ENCODE measurements at places on chromosomes 12 and 14. TPM values are rescaled to one million over a fixed set of nuclear protein-coding genes. Genes with fewer than 3 reads are reported as not detected.

DNA sequence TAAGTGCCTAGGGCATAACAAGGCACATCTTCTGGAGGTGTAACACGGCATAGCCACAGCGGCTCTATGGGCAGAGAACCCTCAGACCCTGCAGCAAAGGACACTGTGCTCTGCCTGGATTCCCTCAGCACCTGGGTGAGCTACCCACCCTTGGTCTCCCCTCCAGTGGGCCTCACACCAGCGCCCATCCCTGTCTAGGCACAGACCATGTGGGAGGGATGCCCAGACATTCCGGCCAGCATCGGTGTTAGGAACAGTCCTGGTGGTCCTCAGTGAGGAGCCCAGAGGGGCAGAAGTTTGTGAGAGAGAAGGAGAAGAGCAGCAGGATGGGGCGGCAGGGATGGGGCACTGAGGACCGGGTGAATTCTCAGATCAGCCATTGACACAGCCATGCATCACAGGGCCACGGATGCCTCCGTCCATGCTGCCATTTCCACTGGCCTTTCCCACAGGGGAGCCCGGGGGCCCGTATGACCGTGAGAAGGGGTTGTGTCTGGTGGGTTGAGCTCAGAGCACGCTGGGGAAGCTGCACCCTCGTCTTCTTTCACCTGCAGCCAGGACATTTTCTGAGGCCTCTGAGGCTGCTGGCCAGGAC lies 282.7 kb upstream of the SFSWAP start:
- DNase-seq: no peak

The SALL2 gene
- 7.1 TPM for total RNA-seq

DNA sequence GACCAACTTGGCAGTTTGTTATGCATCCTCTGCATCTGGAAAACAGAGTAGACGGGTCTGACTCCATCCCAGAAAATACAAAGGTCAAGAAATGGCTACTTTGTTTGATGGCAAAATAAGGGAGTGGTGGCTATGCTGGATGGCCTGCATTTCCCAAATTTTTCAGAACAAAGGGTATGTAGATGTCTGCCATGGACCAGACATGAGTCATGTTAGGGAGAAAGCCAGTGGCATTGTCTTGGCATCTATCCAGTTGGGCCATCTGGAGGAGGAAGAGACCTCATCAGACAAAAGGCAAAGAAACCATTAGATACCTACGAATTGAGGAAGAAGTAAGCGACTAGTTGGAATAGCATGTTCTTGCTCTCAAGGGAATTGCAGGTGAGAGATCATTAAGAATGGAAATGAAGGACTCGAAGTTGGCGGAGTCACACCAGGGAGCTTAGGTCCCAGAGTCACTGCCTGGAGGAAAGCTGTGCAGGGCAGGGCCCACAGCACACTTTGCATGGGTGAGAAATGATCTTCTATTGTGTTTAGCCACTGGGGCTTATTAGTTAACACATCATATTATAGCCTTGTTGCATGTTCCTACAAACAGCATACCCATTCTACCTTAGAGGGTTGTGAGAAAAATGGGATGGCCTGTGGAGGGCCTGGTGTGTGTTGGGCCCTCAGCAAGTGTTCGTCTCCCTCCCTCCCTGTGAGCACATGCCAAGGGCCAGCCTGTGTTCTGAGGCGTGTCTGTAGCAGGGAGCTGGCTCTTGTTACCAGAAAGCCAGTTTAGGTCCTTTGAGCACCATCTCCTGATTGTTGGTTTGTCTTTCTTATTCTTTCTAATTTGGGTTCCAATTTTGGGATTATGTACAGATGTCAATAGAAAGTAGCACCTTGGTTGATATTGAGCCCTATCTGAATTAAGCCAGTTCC lies 119.4 kb downstream of the KTN1 start:
- DNase-seq: no peak

GRCh38 chr14:66443785-66444184 lies 42.4 kb upstream of the CCDC196 start:
- DNase-seq: no peak

The EPYC gene
- total RNA-seq: not detected

The LALBA gene
- total RNA-seq: not detected

DNA sequence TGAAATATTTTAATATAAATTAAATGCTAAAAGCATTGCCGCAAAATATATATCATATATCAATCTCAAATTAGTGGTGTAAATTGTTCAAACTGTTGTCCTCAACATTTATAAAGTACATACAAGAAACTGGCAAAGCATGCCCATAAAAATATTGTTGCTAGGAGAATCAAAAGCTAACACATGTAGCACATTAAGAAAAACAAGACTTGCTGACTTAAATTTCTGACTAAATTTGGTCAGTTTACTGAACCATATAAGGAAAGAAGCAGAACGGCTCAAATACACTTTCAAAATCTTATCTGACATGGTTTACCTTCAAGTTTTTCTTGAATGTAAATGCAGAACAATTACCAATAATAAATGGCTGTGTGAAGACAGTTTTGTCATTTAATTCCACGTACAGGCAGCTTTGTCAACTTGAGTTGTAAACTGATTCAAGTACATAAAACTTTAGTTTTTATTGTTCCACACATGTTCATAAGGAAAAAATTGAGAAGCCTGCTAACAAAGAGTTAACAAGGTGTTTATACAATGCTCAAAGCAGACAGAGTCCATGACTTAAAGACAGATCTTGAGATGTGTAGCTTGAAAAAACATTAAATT lies 50.4 kb downstream of the PPP1R12A start:
- no peak for DNase-seq
